ENCODE measurements at places on chromosomes 6 and 20.

DNA sequence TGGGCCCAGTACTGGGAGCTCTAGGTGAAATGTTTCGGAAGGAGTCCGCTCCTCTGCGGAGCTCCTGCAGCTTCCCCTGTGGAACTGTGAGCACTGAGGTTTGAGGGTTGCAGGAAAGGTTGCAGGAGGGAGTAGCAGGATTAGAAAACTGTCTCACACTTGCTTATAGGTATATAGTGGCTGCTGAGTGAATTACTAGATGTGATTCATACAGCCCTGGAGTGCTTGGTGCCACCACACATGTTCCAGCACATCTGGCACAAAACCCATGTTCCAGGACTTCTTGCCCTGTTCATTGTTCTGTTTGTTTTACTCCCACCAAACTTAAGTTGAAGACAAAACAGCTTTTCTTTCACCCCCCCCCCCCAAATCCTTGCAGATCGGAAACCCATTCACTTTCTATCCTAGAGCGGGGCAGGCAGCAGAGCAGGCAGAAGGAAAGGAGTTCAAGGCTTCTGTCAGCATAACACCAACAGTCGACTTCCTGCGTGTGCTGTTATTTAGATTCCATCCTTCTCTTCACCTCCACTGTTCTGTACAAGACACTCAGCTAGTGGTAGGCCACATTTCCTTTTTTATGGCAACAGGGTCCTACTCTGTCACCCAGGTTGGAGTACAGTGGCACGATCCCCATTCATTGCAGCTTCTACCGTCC, 669 bp upstream of the PEX6 start:
- DNase-seq, result peak; percentile 55

GRCh38 chr20:49112596-49113274, 66.6 kb downstream of the CSE1L start:
- no peak for DNase-seq

- DNase-seq, result no peak
Measured at GRCh38 chr6:107328081-107328480, 131.3 kb downstream of the PDSS2 start.

DNA sequence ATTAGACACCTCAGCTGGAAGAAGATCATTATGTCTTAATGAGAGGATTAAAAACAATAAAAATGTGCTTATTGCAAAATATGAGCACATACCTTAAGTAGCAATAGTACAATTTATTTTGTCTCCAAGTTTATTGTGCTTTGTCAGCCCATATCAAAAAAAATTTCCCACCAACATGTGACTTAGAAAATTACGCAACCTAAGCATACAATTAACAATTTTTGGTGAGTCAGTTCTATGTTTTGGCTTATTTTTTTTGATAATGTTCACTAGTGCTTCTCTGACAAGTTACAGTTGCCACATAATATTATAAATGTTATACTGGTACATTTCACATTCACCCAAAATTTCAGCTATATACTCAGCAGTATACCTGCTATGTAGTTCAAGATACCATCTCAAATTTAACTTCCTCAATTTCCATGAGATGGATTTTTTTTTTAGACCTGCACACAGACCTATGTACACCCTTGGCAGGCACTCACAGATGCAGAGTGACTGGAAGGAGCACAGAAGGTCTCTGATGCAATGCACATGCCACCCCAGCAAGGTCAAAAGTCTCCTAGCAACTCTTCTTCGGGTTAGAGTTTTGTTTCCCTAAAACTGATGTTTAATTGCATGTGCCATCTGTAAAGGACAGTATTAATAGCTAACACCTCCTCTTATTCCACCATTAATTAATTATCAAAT, 112.4 kb downstream of the PRKN start:
- DNase-seq, result peak; percentile 7
